ENCODE measurements at places on chromosomes 3 and 15.

- no peak for DNase-seq
These were observed 914 bp upstream of the PTH1R start for GRCh38 chr3:46876313-46877300.

GRCh38 chr15:100642213-100642949 is 40.0 kb downstream of the ASB7 start:
- no peak for DNase-seq

GRCh38 chr15:90519688-90520087 is 10.0 kb upstream of the CRTC3 start:
- no peak for DNase-seq

DNA sequence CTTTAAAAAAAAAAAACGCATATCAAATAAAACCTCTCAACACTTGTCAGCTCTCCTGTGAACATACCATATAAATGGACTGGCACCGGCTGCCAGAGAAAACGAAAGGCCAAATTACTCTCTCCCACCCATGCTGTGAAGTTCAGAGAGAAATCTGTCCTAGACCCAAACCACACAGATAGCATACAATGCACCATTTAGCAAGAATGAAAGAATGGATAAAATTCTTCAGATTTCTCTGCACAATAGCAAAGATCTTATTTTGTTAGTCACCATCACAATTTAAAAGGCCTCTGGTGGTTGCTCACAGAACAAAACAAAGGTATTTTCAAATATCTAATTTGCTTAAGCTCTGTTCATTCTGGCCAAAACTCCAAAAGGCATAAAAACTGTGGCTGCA is 93.9 kb upstream of the BHLHE40 start:
- no peak for DNase-seq

DNA sequence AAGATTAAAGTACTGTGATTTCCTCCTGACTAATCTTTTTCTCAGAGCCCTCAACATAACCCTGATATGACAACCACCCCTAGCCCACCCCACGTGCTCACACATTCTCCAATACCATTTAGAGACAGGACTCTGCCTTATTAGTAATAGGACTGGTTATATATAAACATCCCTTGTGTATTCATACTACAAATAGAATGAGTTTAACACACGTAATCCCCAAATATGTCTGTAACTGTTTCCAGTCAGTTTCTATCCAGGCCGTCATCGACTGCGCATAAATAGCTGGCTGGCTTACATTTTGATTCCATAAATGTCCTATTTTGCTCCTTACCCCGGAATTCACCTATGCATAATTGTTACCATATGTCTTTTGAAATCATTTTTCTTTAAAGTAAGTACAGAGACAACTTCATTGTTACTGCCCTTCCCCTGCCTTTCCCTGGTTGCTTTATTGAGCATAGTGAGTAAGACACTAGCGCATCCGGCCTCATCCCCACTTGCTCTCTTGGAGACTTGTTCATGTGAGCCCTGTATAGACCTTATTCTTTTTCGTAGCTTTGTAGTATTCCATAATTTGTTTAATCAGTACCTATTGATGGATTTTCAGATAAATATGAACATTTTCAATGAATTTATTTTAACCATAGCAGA is 3.5 kb upstream of the P2RY14 start:
- DNase-seq, result no peak

- no peak for DNase-seq
These were observed 80.5 kb downstream of the CDIN1 start for GRCh38 chr15:36659917-36660316.

- DNase-seq, result no peak
These were observed 27.3 kb downstream of the VGLL3 start for GRCh38 chr3:86963611-86964010.

DNA sequence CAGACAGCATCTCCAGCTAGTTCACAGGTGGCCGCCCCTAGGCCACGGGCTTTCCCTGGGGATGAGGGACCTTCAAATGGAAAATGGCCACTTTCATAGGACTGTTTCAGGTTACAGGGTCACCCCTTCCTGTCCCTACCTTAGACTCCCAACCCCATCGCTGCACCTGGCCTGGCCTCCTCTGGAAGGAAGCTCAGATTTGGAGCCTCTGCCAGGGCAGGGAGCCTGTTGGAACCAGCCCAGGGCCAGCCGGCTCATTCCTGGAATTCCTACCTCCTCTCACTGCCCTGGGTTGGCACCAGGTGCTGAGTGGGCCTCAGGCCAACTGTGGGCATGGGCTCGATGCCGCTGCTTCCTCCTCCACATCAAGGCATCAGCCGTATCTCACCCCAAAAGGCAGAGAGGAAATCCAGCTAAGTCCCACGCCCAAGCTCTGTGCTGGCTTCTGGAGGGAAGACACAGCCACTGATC is 42.2 kb downstream of the KLHL25 start:
- DNase-seq, result no peak

- DNase-seq, result no peak
These were observed 22.7 kb downstream of the KLHL6 start for GRCh38 chr3:183532620-183533411.
